NCI-H187 (cell line): ENCODE measurements at places on chromosomes 5 and 9.

- no peak for DNase-seq
These were observed 269.1 kb downstream of the FANCC start for GRCh38 chr9:95048225-95049087.

DNA sequence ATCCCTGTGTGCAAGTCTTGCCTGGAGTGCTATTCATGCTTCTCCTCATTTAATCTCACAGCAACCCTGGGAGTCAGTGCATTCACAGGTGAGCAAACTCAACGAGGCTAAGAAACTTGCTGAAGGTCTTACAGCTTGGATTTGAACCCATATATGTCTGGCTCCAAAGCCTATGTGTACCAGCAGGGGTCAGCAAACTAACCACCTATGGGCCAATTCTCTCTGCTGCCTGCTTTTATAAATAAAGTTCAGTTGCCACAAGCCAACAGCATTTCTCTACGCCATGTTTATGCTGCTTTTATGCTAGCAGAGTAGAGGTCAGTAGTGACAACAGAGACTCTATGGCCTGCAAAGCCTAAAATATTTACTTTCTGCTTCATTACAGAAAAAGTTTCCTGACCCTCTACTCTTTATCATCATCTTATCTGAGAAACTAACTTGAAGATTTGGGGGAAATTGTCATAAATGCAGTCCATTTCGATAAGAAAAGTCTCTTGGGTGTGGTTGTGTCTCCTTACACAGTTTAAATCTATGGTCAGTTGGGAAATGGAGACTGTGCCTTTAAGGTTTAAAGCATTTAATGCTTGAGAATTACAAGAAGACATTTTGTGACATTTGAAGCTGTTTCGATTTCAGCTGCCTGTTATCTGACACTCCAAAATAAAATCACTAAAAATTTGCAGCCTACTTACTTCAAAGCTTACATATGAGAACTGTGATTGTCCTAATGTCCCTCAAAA lies 137.7 kb downstream of the PRELID2 start:
- no peak for DNase-seq

GRCh38 chr5:77775790-77776553 lies at the start of gene TBCA:
TBCA (minus strand) TSS chr5:77776339; CDS start chr5:77776257, 82 bp downstream.
- peak; percentile 62 for DNase-seq

DNA sequence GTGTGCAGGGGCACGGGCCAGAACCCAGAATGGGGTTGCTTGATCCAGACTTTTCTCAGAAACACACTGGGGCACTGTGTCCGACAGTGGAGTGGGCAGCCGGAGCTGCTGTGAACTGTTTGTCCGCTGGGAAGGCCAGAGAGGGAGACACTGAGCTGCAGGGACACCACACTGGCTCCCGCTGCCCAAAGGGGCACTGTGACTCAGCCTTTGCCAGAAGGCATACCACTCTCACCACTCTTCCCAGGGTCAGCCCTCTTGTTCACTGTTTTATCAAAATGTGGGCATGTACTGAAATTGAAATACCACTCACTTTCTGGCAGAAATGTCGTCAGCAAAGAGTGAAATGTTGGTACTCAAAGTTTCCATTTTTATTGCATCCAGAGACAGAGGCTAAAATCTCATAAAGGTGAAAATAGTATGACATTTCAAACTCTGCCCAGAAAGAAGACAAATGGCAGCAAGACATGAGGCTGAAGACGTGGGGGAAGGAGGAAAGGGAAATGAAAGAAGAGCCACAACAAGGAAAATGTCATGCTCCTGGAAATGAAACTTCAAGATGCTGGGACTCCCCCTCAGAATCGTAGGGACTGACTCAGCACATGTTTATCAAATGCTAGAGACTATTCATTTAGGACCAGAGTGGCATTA lies 4.5 kb upstream of the IL7R start:
- DNase-seq: no peak

DNA sequence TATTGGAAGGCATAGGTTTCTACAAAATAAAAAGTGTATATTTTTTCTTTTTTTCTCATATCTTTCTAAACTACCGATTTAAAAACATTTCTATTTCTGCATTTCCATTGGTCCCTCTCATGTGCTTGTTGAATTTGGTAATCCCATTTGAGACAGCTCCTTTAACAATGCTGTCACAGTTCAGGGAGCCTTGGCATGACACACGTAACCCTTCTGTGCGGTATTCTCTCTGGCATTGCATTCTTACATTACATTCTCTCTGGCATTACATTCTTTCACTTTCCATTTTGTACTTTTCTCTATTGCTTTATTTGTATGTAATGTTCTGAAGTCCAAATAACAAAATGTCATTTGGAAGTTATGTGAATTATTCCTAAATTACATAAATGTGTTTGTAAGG lies 150.7 kb upstream of the RASGRF2 start:
- no peak for DNase-seq

- DNase-seq: no peak
These were observed 522.2 kb downstream of the ACTL7B start for GRCh38 chr9:108333530-108333983.

DNA sequence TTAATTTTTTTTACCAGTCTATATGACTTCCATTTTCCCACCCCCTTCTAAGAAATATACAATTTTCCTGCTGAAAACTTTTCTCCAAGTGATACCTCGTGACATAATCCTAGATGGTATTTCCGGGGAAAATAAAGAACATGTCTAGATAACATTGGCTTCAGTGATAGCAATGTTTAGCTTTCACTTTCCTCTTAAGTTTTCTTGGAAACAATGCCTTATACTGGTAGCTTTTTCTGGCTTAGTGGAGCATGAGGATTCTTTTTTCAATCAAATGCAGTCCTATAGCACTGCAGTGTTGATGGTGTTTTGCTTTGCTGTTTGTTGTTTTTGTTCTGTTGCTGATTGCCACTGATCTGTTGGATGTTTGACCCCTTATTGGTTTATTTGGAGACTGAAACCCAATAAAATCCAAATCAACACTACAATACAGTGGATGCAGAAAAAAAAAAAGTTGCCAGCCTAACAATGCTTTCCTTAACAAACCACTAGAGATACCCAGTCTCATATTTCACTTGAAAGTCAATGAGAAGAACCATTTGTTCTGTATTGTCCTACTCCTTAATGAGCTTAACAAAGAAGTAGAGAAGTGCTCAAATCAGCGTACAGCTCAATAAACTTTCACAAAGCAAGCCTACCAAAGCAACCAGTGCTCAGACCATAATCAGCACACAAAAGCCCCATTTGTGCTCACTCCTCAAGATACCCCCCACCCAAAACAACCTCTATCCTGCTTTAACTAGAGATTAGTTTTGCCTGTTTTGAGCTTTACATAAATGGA lies 74.2 kb upstream of the GRAMD2B start:
- no peak for DNase-seq

DNA sequence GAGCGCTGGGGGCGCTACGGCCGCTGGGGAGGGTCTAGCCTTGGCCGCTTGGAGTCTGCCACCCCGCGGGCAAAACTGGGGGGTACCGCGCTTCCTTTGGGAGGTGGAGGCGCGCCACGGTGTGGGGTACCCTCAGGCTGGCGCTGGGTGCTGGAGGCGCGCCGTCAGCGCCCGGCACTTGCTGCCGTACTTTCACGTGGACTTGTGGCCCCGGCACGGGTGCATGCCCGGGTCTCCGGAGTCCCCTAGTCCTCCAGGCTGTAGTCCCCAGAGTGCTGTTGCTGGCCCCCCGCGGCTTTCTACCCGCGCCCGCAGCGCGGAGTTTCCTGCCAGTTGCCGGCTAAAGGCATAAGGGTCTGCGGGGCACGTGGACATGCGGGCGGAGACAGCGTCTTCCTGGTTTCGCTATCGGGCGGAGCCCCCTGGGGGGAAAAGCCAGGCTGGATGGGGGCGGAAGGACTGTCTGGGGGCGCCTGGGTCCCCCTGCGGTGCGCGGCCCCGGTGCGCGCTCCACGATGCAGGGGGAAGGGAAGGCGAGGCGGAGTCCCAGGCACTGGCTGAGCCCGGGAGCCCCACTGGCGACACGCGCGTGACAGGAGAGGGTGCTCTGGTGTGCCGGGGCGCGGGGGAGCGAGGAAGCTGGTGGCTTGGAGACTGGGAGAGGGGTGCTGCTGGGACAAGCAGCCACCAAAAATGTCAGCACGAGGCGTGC lies 666 bp downstream of the PPARGC1B start:
- DNase-seq: no peak

GRCh38 chr9:91736898-91737601 lies 213.0 kb downstream of the ROR2 start:
- DNase-seq: no peak
